ENCODE measurements at places on chromosomes 7 and 10.

- no peak for DNase-seq
These were observed 138.0 kb downstream of the CACNB2 start for GRCh38 chr10:18278181-18278580.

DNA sequence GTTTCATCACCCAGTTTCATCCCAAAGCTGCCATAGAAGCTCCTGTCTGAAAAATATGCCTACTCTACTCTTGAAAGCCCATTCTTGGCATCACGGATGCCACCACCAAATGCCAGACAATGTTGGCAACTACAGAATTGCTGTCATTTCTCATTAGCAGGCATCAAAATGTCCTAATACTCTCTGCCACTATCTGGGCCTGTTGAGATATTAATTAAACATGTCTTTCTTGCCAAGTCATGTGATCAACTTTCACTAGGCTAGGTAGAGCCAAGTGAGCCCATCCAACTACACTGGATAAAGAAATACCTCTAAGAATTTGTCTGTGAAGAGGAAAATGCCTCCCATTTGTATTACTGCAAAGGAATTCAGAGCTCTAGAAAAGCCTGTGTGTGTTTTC, 1093.3 kb upstream of the C7orf33 start:
- no peak for DNase-seq

DNA sequence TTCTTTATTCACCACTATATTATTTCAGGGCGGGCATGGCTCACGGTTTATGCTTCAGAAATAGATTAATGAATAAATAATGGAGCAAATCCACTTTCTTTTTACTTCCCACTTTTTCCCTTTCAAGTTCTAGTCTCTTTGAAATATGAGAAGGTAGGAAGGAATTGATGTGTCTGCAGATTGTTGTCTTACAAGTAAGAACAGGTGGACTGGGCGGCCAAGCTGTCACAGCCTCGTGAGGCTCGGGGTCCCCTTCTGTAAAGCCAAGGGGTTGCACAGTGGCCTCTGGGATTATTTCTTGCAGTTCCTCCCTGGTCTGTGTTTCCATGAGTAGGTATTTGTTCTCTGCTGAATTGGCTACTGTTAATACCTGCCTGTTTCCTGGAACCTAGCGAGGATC, 11.2 kb downstream of the VWA2 start:
- DNase-seq: no peak

DNA sequence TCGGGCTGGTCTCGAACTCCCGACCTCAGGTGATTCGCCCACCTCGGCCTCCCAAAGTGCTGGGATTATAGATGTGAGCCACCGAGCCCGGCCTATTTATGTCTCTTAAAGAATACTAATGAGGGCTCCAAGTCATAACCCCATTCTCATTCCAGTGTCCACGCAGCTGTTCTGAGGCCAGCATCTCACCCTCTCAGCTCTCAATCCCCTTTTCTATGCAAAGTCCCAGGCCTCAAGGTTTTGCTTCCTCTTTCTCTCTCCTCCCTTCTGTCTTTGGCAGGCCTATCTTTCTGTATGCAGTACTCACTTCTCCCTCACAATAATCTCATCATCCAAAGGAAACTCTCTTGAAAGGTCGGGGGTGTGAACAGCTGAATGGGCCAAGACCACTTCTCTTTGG, 28.0 kb upstream of the VSIR start:
- DNase-seq: no peak

DNA sequence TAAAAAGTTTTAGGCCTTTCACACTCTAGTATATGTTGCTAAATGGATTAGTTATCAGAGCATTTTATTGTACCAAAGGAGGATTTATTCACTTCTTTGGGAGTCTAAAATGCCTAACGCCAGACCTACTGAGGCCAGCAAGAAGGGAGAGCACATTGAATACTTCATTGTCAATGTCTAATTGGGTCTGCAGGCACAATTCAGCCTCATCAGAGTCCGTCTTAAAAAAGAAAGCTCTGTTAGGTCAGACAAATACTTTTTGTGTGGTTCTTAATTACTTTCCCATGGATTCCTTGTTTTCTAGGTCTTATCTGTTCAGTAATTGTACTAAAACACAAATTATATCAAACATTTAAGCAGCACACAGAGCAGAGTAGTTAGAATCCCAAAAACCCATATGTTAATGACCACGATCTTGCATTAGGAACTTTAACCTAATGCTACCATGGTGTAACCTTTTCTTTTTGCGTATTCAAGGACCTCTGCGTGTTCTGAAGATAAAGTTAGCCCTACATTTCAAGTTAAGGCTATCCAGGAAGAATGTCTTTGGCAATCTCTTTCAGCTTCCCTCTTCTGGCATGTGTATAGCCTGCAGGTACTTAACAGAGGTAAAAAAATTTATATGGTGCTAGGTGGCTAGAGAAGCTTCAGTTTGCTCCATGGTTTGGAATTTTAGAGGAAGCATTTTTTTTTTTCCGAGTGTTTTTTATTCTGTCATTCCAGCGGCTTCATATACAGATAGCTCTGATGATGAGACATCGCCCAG, 45.7 kb upstream of the STRIP2 start:
- DNase-seq: no peak

- no peak for DNase-seq
These were observed 5.5 kb downstream of the SKIDA1 start for GRCh38 chr10:21519941-21520436.

DNA sequence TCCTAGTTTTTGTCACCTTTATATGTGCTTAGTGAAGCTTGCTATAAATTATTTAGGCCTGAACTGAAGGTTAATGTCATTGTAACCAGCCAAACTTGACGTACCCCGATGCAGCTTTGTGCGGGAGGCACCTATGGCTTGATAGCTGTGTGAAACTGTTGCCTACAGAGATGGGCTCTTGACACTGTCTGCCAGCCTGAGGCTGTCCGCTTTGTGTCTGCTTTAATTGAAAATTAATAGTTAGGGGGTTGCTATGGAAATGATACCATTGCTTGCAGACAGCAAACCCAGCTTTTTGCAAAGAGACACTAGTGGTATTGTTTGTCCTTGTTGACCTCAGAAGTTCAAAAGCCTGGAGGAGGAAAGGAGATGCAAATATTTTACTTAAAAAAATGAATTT, 2.1 kb upstream of the FOXP2 start:
- DNase-seq: no peak

DNA sequence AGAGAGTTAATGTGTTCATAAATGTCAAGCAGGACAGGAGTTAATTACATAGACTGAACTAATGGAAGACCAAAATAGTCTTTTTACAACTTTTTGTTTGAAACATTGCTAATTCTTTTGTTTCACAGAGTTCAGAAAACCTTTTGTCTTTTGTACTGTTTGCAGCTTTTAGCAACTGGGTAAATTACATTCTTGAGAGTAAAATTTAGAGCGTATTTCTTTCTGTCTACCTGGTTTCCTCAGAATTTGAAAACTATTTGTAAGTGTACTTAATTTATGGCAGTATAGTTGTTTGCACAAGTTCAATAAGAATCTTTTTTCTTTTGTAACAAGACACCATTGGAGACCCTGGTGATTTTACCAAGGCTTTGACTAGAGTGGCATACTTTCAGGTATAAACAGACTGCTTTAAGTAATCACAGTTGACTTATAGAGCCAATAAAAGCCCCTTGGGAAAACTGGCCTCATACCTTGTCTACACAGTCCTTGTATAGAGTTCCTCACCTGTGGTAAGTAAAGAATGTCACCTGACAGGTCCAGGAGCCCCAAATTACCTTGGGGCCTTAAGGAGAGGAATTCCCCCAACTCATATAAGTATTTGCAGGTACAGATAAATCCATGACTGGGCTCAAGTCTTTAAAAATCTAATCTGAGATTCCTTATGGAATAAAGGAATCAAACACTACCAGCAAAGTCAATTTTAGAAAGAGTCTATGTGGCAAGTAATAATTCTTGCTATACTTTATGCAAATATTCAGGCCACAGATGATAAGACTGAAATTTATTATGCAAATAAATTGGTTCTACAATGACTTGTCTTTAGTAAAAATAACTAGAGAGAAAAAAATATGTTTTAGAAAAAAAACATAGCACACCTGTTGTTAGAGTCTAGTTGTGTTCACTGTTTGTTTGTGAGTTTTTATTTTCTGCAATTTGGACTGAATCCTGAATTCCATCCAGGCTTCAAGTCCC, 23.6 kb upstream of the CREB3L2 start:
- no peak for DNase-seq

DNA sequence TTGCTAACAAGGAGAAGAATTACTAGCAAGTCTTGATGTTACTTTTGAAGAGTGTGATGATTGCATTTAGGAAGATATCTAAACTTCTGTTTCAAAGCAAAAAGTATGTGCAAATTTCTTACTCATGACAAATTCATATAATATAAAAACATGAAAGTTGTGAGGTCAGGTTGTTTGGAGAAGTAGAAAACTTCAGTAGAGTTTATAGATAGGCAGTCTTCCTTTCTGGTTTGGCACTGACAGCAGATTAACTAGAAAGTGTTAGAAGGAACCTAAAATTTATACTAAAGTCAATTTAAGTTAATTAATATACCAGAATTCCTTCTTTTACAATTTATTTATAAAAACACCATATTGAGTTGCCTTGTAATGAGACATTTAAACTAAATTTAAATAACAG, 16.9 kb downstream of the PTEN start:
- no peak for DNase-seq

DNA sequence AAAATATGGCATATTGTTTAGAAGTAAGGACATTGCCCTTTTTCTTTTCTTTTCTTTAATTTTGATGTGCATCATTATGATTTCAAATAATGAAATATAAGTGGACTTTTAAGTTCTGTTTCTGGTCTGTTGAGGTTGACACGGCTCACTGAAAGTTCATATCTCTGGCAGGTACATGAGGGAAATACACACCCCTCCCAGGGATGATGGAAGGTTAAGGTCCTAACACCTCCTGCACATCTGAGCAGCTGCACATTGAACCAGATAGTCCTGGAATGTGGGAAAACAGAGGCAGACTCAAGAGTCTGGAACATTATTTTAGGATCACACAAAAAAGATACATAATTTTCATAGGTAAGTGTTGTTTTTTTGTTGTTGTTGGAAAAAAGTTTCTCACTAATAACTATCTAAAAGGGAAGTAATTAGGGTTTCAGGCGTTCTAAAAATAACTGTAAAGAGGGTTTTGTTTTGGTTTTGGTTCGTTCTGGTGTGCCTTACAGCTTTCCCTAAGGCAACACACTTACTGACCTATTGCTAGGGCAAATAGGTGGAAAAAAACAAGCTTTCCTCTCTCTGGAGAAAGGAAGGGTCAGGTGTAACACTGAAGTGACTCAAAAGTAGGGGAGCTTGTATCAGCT, 201.2 kb upstream of the PRKCQ start:
- DNase-seq: no peak

DNA sequence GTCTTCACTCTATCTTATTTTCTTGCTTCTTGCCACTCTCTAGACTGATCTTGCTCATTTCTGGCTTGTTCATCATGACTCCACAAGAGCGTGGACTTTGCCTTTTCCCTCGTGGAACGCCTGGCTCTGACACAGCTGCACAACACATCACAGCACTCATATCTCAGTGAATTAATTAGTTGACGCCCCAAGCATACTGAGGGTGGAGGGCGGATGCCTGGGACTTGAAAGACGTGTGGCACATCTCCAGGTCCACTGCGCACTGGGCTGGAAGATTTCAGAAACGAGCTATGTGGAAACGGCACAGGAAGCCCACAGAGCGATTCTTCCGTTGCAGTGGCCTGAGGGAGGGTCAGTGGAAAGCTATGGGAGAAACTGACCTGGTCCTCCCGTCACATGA, 23.6 kb upstream of the PLEKHA1 start:
- DNase-seq: no peak

DNA sequence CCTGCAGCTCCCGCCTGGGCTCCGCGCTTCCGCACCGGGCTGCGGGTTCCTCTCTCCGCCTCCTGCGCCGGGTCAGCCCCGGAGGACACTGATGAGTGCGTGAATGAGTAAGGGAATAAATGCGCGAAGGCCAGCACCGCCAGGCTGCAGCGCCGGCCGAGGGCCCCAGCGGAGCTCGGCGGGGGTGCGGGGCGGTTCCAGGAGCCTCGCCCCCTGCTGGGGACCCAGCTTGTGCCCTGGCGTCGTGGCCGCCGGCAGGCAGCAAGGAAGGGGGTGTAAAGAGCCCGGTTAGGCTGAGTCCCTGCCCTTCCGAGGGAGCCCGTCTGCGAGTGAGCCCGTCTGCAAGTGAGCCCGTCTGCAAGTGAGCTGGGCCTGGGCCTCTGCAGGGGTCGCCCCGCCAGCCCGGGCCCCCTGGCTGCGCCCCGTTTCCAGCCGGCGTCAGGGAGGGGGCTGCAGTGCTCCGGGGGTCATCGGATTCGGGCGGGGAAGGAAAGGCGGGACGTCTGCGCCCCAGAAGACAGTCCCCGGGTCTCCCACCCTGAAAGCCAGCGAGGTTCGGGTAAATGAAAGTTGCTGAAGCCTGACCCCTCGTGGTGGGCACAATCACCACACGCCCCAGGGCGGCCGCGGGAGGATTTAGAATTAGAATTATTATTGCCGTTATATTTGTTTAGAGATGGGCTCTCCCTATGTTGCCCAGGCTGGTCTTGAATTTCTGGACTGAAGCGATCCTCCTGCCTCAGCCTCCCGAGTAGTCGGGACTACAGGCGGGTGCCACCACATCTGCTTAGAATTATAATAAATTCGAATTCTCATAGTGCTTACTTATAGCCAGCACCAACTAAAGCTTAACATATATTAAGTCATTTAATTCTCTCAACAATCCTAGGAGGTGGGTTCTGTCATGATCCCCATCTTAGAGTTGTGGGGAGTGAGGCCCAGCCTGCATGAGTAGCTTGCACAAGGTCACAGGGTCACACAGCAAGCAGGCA, 8.6 kb upstream of the CRYGN start:
- DNase-seq: no peak

DNA sequence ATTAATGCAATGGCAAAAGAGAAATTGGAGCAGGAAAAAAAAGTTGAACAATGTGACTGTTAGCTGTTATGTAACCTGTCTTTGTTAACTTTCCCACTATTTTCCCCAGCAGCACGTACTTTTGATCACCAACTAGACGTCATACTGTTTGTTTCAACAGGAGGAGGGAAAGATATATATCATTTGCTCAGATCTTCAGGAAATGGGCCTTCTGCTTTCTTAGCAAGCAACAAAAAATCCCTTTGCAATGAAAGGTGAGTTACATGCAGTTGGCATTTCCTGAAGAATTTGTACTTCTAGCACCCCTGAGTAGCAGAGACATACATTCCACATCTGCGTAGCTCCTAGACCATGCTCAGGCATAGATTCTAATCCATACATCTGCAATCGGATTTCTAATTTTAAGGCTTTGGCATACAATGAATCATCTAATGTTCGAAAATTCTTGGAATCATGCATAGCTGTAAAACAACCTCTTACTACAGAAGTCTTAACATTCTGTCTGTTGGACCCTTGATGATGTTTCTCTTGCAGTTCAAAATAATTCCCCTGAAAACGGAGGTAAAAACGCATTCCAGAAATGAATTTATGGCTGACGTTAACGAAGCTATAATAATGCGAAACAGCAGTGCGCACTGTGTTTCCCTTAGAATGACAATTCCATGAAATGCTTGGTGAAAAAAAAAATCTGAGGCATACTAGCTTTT, 286.9 kb upstream of the MGMT start:
- no peak for DNase-seq

DNA sequence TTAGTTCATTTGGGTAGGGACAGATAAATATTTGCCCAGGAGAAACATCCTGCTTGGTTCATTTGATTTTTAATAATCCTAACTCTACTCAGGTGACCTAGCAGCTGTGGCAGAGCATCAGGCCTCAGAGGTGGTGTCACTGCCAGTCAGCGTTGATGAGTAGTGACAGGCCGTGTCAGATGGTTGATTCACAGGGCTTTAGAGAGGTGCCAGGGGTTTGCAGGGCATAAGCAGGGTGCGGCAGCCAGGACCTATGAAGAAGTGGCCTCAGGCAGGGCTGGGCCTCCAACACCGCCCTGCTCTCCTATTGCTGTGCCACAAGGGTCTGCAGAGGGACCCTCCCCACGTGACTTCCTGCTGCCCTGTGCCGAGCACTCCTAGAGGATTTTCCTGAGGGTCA, 128.1 kb downstream of the HECW1 start:
- DNase-seq: no peak
